ENCODE measurements at places on chromosomes 7 and 10. TPM values are rescaled to one million over a fixed set of nuclear protein-coding genes. Genes with fewer than 3 reads are reported as not detected.
A peak's percentile ranks its signal among the peaks of the same experiment; 100 is the strongest.

DNA sequence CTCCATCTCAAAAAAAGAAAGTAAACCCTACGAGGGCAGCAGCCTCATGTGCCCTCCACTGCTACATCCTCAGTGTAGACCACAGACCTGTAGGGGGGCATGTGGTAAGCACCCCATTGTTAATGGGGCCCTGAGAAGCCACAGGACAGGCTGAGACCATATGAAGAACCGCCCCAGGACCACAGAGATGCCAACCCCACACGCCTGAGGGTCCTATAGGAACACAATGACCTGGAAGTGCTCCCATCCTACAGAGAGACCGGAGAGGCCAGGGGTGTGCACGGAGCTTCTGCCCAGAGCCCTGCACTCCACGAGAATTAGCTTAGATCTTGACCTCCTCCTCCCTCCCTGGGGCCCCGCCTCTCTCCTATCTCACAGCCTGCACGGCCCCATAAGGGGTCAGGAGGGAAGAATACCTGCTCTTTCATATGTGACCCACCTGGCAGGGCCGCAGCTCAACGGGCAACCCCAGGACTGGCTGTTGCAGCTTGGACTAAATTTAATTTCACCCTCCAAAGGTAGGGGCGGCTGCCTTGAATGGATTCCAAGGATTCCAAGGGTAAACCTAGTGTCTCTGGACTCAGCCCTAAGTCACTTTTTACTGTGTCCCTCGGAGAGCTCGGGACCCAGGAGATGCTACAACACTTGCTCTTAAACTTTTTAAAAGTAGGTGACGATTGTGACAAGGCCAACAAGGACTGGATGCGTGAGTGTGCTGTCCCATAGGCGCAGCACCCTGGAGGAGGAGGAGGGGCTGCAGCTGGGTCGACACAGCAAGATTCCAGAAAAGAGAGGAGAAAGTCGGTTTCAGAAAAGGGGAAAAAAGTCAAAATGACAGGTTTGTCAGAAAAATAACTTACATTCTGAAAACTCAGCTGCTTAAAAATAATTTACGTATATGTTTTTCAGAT lies 24.2 kb downstream of the PRKAG2 start:
- no peak overlapping the region for H3K27ac ChIP-seq
- H3K36me3 ChIP-seq: no peaks in the 10 kb centered on the region
- no peak for DNase-seq
- H3K4me1 ChIP-seq: peaks cover 31% of the 10 kb centered on the region
- H3K27me3 ChIP-seq: no peaks in the 10 kb centered on the region

DNA sequence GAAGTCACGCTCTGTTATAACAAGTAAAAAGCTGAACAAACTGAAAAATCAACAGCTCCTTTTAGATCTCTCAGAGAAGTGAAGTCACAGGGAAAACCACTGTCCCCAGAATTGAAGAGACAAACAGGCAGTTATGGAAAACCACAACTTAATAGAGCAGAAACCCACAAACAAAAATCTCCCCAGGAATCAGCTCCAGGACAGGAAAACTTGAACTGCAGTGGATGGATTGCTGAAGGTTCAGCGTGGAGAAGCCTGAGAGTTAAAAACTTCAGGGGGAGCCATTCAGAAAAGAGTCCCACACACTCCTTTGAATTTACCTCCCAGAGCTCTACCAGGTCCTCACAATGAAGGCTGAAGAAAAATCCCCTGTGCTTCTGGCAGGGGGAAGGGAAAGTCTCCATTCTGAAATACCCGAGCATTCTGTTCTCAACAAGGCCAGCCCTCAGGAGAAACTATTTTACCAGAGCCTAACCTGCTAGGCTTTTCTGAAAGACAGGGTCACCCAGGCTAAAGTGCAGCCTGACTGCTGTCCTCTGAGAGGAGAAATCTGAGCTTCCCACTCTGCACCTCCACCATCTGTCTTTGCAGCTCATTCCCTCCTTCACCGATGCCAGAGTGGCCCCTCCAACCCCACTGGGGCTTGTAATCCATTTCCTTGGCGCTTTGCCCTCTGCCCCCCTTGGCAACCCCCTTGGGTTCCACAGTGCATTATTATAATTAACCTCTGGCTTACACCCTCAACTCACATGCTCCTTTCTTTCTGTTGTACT lies 65.0 kb upstream of the CCNY start:
- DNase-seq: no peak
- no peak overlapping the region for H3K27ac ChIP-seq
- no peaks in the 10 kb centered on the region for H3K36me3 ChIP-seq
- H3K4me1 ChIP-seq: peaks cover 10% of the 10 kb centered on the region
- no peak overlapping the region for H3K4me3 ChIP-seq

DNA sequence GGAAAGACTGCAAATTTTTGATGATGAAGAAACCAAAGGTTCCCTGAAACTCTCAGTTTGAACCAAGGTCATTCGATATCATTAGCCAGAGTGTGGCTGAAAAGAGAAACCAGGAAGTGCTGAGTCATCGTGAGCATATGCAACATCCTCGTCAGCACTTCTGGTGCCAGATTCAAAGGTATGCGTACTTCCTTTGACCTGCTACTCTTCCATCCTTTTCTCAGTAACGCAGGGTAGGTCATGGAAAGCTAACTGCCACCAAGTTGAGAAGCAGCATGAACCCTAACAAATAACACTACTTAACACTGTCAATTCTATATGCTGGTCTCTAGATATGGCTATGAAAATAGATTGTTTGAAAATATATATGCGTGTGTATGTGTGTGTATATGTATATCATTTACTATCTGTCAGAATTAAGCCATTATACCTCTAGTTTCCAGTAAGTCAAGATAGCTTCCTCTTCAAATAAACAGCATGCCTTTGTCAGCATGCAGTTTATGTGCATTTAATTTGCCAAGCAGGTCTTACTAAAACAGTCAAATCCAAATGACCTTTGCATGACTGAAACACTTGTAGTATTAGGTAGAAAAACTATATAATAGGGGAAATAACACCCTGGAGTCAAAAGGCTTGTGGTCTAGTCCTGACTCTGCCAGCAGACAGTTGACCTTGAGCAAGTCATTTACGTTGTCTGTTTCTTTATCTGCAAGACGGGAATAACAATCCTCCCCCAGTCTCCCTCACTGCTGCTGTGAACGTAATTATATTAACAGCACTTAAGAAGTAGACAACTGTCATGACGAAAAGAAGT lies 26.4 kb downstream of the CDK6 start:
- peaks cover 39% of the 10 kb centered on the region for H3K4me1 ChIP-seq
- H3K36me3 ChIP-seq: no peaks in the 10 kb centered on the region
- H3K27me3 ChIP-seq: no peaks in the 10 kb centered on the region
- peak overlapping the region; percentile 34 for H3K27ac ChIP-seq
- DNase-seq: no peak
- H3K4me3 ChIP-seq: no peak overlapping the region

- H3K36me3 ChIP-seq: no peaks in the 10 kb centered on the region
- no peak overlapping the region for H3K4me3 ChIP-seq
- H3K27me3 ChIP-seq: no peaks in the 10 kb centered on the region
- no peak overlapping the region for H3K27ac ChIP-seq
- DNase-seq: no peak
Observed at GRCh38 chr10:58757352-58758065, 244.8 kb downstream of the BICC1 start.

GRCh38 chr10:43712821-43713584 lies 64.3 kb upstream of the ZNF32 start:
- H3K4me1 ChIP-seq: peaks cover 6% of the 10 kb centered on the region
- no peak overlapping the region for H3K27ac ChIP-seq
- no peak for DNase-seq
- H3K27me3 ChIP-seq: no peaks in the 10 kb centered on the region
- H3K36me3 ChIP-seq: no peaks in the 10 kb centered on the region

GRCh38 chr7:99209781-99210180 lies 1.9 kb upstream of the KPNA7 start:
- no peak for DNase-seq
- H3K4me1 ChIP-seq: no peaks in the 10 kb centered on the region
- no peaks in the 10 kb centered on the region for H3K36me3 ChIP-seq
- no peaks in the 10 kb centered on the region for H3K27me3 ChIP-seq

DNA sequence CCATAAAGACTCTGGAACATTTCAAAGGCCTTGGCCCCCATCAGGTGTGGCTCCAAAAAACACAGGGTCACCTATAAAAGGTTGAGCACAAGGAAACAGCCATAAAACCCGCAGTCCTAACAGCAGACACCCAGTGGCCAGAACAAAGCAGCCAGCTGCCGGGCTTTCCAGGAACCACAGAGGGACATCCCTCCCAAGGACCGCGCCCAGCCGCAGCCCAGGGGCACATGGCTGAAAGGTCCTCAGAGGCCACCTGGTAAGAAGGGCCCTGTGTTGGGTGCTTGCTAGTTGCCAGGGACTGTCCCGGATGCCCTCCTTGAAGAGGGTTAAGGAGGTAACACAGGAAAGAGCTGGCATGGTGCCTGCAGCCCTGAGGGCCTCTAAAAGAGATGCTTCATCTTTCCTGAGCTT lies 32.7 kb downstream of the KCNMA1 start:
- no peaks in the 10 kb centered on the region for H3K36me3 ChIP-seq
- H3K27me3 ChIP-seq: no peaks in the 10 kb centered on the region
- no peak overlapping the region for H3K27ac ChIP-seq

Gene LRRN3
- total RNA-seq: 0.98 TPM

Gene GHRHR
- total RNA-seq: not detected

Gene PAX4
- not detected for total RNA-seq

Gene BTBD16
- not detected for total RNA-seq
